ENCODE measurements at places on chromosomes 3 and 15. TPM values are rescaled to one million over a fixed set of nuclear protein-coding genes. Genes with fewer than 3 reads are reported as not detected.

Gene SST
- total RNA-seq, result not detected

Gene MOBP
- not detected for total RNA-seq

Gene IMPG2
- 0.73 TPM for total RNA-seq

Gene KNG1
- not detected for total RNA-seq

Gene LEO1
- 14.1 TPM for total RNA-seq

Gene SCAMP5
- total RNA-seq, result 1.5 TPM

Gene FBXO40
- total RNA-seq, result not detected

Gene SPCS1
- 50.0 TPM for total RNA-seq

Gene CMTM8
- 0.16 TPM for total RNA-seq

Gene GOLGA8T
- not detected for total RNA-seq

Gene ASB14
- not detected for total RNA-seq

Gene ACSBG1
- total RNA-seq, result not detected

Gene MORC1
- total RNA-seq, result not detected

Gene LRRC3B
- not detected for total RNA-seq

Gene SNTN
- total RNA-seq, result not detected

Gene GLDN
- total RNA-seq, result 9.4 TPM

Gene SCAANT1
- total RNA-seq, result not detected

Gene RTP2
- total RNA-seq, result not detected

Gene CEP152
- 2.4 TPM for total RNA-seq

Gene CLDN16
- not detected for total RNA-seq

Gene MYH15
- total RNA-seq, result 0.16 TPM

Gene ALDH1A2
- 1.2 TPM for total RNA-seq

Gene PATL2
- 0.61 TPM for total RNA-seq

Gene SPRED1
- total RNA-seq, result 106 TPM

Gene DNAH12
- total RNA-seq, result under 0.01 TPM

Gene VGLL3
- total RNA-seq, result 584 TPM

Gene NPHP3
- total RNA-seq, result 46.1 TPM

Gene TRAT1
- not detected for total RNA-seq

Gene ZNF620
- total RNA-seq, result 0.65 TPM

Gene COPB2
- total RNA-seq, result 222 TPM

Gene TSEN2
- total RNA-seq, result 22.4 TPM

Gene ATRIP
- total RNA-seq, result 4.7 TPM

Gene CPA3
- total RNA-seq, result 3.0 TPM

Gene SH2D7
- total RNA-seq, result not detected

Gene SLC6A11
- total RNA-seq, result not detected

Gene ZPLD1
- total RNA-seq, result not detected

Gene GOLGA8J
- total RNA-seq, result not detected

Gene EXD1
- total RNA-seq, result not detected

Gene CEMIP
- total RNA-seq, result 1,053 TPM

Gene ACAP2
- 67.9 TPM for total RNA-seq

Gene WDR93
- total RNA-seq, result not detected

Gene ZCWPW2
- total RNA-seq, result 0.65 TPM

Gene CHL1
- not detected for total RNA-seq

Gene ENTPD3
- 0.12 TPM for total RNA-seq

Gene GRIP2
- 2.7 TPM for total RNA-seq

Gene TRIM59
- 37.0 TPM for total RNA-seq

Gene GPR149
- total RNA-seq, result not detected

Gene NDN
- total RNA-seq, result 68.5 TPM

Gene POPDC2
- 0.61 TPM for total RNA-seq

Gene PLEKHO2
- total RNA-seq, result 108 TPM

Gene TNNC1
- 5.5 TPM for total RNA-seq

All from hair follicle dermal papilla cell (primary cell).